ENCODE measurements at places on chromosomes 2 and 18.

- DNase-seq = no peak
These were observed 16.7 kb downstream of the PKDCC start for GRCh38 chr2:42064417-42064942.

DNA sequence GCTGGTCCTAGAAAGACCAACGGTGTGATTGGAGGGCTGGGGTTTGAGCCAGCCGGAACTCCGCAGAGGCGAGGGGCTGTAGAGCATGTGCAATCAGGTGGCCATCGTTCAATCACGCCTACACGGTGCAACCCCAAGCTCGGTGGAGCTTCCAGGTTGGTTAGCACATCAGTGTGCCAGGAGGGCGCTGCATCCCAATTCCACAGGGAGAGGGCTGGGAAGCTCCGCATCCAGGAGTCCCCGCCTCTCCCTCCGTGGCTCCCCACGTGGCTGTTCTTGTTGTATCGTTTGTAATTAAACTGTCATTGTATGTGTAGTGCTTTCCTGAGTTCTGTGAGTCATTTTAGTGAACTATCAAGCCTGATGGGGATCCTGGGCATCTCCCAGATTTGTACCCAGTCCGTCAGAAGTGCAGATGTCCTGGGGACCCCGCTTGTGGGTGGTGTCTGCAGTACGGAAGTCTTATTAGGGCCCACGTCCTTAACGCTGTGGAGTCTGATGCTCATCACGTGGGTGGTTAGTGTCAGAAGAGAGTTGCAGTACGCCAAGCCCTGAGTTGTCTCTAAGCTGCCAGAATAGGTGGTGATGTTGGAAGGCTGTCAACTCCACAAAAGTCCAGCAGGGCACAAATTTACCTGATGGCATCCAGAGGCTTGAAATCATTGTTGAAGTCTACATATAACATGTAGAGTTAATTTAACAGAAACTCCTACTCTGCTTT is 20.6 kb upstream of the AMMECR1L start:
- DNase-seq = no peak

DNA sequence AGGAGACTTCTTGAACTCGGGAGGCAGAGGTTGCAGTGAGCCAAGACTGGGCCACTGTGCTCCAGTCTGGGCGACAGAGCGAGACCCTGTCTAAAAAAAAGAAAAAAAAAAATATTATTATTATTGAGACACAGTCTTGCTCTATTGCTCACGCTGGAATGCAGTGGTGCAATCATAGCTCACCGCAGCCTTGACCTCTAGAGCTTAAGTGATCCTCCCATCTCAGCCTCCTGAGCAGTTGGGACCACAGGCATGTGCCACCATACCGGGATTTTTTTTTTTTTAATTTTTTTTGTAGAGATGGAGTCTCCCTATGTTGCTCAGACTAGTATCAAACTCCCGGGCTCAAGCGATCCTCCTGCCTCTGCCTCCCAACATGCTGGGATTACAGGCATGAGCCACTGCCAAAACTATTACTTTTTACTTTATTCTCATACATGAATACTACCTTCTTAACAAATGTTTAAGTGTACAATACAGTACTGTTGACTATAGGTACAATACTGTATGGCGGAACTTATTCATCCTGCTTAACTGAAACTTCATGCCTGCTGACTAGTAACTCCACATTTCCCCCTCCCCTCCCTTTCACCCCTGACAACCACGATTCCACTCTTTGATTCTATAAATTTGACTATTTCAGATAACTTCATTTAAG is 15.5 kb downstream of the FBXO11 start:
- no peak for DNase-seq

DNA sequence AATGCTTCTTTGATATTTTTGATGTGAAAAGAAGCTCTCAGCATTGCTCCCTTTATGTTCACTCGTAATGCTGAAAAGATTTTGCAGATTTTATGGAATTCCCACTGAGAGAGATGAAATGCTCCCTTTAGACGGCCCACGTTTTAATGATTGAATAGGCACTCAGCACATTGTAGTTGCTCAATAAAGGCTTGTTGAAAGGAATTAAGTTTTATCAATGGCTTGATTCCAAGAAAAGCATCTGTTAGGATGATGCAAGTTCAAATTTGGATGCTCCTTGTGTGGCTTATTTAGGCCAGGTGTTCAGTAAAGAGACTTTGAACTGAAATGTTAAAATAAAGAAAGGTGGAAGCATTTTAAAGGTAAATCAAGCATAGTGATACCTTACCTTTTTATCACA is 725.1 kb downstream of the EPHA4 start:
- DNase-seq = no peak

DNA sequence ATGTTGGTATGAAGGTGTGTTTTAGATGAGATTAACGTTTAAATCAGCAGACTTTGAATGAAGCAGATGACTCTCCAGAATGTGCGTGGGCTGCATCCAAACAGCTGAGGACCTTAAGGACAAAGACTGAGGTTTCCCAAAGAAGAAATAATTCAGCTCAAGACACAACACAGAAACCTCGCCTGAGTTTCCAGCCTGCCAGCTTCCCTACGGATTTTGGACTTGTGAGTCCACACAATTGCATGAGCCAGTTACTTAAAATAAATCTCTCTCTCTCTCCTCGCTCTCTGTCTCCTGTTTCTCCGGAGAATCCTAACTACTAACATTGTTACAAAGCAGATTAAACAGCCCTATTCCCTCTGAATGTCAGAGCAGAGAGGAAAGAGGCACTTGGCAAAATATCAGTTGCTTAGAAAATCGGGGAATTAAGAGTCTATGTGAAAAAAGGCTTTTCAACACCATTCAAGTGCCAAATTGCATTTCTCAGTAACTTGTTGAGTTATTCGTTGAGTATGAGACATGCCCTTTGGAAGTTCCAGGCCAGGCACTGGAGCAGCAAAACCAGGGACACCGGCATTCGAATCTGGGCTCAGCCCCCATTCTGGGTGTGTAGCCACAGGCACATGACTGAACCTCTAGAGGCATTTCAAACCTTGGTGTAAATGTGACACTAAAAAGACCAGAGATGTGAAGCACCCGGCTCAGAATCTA is 174.6 kb upstream of the PID1 start:
- DNase-seq = no peak

DNA sequence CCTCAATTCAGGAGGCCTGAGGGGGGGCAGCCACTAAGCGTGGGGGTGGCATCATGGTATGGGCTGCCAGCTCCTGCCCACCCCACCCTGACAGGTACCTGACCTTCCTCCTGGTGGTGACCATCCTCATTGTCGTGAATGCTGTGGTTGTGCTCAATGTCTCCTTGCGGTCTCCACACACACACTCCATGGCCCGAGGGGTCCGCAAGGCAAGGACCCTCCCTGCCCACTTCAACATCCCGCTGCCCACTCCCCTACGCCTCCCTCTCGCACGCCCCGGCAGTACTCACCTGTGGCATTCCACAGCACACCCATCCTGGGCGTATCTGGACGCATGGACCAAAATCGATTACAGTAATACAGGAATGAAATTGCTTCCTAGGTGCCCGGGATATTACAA is 4.0 kb downstream of the CHRNG start:
- no peak for DNase-seq

- DNase-seq = no peak
These were observed 393.8 kb upstream of the LYPD1 start for GRCh38 chr2:133063775-133064174.

- DNase-seq = no peak
These were observed 411 bp downstream of the RNASEH1 start for GRCh38 chr2:3557639-3558204.

DNA sequence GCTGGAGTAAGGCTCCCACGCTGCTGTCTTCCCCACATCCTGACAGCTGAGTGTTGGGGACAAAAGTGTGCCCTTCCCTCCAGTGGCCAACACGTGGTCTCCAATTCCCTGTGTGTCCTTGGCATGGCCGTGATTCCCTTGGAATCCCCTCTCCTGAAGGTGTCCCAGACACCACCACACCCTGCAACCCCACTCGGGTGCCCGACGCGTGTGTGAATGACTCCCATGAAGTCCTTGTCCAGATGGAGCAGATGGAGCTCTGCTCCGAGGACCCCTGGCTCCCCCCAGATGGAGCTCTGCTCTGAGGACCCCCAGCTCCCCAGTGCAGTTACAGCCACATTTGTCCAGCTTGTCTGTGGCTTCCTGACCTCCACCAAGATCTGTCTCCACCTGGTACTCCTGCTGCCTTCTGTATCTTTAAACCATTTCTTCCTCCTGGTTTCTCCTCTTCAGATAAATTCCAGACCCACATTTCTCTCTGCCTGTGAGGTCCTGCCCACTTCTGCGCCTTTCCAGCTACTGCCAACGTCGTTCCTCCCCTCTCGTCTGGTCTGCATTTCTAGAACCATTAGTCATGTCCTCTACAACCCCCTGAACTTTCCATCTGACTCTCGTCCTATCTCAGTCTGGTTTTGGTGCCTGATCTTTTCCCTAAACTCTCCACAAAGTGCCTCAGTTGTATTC is 86.8 kb upstream of the PXDN start:
- DNase-seq = no peak

GRCh38 chr2:38178119-38178518 is 102.2 kb upstream of the CYP1B1 start:
- no peak for DNase-seq

DNA sequence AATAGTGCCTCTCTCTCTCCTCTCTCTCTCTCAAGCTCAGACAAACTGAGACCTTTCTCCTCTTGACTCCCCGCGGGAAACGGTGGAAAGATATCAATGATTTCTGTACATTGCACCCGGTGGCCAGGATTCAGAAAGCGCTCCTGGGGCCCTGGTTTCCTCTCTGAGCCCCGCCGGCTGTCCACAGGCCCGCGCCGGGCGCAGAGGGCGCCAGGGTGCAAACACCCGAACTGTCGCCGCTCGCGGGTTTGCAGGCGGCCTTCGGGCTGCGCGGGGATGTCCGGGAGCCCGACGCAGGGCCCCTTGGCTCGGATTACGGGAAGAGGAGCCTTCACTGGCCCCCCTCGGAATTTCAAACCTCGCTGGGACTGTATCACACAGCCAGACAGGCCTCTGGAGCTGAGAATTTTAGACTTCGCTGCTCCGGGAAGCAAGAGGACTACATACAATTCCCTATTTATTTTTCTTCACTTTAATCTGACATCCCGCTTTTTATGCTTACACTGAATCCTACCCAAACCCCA is 5.2 kb upstream of the EN1 start:
- DNase-seq = no peak

GRCh38 chr2:11990576-11990975 is 244.1 kb downstream of the LPIN1 start:
- DNase-seq = no peak

DNA sequence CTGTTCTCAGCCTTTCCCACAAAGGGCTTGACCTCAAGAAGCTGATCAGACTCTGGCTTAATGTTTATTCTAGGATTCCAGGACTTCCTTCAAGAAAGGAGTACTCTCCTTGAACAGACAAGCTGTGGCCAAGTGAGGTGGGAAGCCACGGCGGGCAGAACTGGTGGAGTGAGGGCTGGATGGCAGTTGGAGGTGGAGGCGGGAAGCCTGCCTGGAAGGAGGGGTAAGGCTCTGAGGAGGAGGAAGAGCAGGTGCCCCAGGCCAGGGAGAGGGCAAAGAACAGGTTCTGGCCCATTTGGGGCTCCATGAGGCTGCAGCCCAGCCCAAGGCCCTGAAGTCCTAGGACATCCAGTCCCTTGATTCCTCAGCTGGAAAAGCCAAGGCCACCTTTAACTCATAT is 143.9 kb downstream of the CYP26B1 start:
- no peak for DNase-seq

DNA sequence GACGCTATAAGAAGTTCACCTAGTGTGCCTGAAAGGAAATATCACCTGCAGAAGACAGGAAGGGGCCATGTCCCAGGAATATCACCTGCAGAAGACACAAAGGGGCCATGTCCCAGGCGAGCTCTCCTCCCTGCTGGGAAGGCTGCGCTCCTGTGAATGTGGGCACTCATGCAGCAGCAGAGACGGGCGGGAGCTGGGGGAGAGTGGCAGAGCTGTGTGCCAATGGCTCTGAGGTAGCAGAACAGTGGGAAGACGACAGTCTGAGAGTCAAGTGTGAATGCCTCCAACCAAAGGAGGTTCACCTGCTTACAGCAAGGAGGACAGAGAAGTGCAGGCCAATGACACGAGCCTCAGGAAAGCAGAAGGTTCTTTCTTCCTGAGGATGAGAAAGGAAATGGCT is 117.9 kb upstream of the SALL3 start:
- DNase-seq = no peak

- no peak for DNase-seq
These were observed 14.1 kb downstream of the PTPN18 start for GRCh38 chr2:130369965-130370341.

DNA sequence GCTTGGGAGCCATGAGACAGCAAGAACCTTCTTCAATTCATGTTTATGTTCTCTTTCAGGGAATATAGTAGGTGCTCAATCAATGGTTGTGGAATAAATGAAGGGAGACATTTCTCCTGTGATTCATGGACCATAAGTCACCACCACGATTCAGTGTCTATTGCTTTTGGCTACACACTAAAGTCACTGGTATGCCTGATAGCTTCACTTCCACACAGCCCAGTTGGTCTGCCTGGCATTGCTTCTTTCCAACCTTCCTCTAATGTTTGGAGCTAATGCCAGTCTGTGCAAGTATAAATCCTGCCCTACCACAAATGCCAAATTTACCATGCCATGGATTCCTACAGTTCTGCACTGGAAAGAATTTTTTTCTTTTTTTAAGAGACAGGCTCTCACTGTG is 1.3 kb upstream of the CXCR1 start:
- DNase-seq = no peak

DNA sequence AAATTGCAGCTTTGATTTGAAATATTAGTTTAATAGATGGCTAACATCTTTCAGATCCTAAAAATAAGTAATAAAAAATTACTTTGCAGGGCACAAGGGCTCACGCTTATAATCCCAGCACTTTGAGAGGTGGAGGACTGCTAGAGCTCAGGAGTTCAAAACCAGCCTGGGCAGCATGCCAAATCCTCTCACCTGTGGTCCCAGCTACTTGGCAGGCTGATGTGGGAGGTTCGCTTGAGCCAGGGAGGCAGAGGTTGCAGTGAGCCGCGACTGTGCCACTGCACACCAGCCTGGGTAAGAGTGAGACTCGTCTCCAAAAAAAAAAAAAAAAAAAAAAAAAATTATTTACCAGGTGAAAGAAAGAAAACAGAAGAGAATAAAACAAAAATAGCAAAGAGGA is 449.8 kb downstream of the NRXN1 start:
- DNase-seq = no peak

DNA sequence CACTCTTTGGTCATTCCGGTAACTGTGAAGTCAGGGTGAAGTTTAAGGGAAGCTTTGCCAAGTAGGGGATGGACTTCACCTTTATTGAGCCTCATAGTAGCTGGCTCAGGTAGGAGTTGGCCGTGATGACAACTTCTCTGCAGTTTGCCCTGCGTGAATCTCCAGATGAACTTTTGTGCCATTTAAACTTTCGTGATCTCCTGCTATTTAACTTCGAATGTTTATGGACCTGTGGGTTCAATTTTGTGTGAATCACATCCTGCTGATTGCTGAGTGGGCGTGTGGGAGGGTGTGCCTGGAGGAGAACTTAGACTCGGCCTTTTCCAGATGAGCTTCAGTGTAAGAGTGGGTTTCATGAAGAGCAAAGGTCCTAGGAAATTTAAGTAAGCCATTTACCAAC is 4.2 kb downstream of the UGT1A1 start:
- DNase-seq = no peak

GRCh38 chr2:60406192-60406591 is 147.3 kb downstream of the BCL11A start:
- DNase-seq = no peak

- no peak for DNase-seq
These were observed 312.5 kb upstream of the MEX3C start for GRCh38 chr18:51510020-51510419.

- DNase-seq = no peak
These were observed 75.0 kb downstream of the SOCS6 start for GRCh38 chr18:70363861-70364260.

All from activated T-cell treated with anti-CD3 and anti-CD28 coated beads for 24 hours (primary cell).